ENCODE measurements at places on chromosomes 4 and X.
A peak's percentile ranks its signal among the peaks of the same experiment; 100 is the strongest.

- peak overlapping the region; percentile 49 for H3K27ac ChIP-seq
- H3K4me1 ChIP-seq: peaks cover 20% of the 10 kb centered on the region
- no peak for DNase-seq
- H3K27me3 ChIP-seq: no peaks in the 10 kb centered on the region
- H3K4me3 ChIP-seq: peak overlapping the region; percentile 14
These were observed 201.0 kb downstream of the MAB21L2 start for GRCh38 chr4:150782921-150783320.

- peaks cover 33% of the 10 kb centered on the region for H3K36me3 ChIP-seq
- H3K4me1 ChIP-seq: peaks cover 11% of the 10 kb centered on the region
- no peak overlapping the region for H3K4me3 ChIP-seq
These were observed 10.6 kb upstream of the IRAK1 start for GRCh38 chrX:154030266-154030665.

- peak within 1 kb of the TSS; percentile 54 for H3K4me3 ChIP-seq
- H3K27me3 ChIP-seq: no peaks in the 10 kb centered on the region
- no peak for DNase-seq
- H3K27ac ChIP-seq: no peak within 1 kb of the TSS
- no peaks in the 10 kb centered on the region for H3K36me3 ChIP-seq
These were observed at the start of gene TMEM150C for GRCh38 chr4:82561786-82562563. Gene TMEM150C (minus strand): TSS chr4:82561988. CDS start chr4:82504657, 57,331 bp downstream.

- no peak overlapping the region for H3K27ac ChIP-seq
- DNase-seq: no peak
These were observed 62.5 kb upstream of the MND1 start for GRCh38 chr4:153282023-153282422.

- H3K27me3 ChIP-seq: no peaks in the 10 kb centered on the region
- DNase-seq: no peak
- H3K27ac ChIP-seq: no peak overlapping the region
- H3K4me1 ChIP-seq: no peaks in the 10 kb centered on the region
- H3K36me3 ChIP-seq: no peaks in the 10 kb centered on the region
These were observed 163.6 kb upstream of the PLAC1 start for GRCh38 chrX:134821901-134822300.

DNA sequence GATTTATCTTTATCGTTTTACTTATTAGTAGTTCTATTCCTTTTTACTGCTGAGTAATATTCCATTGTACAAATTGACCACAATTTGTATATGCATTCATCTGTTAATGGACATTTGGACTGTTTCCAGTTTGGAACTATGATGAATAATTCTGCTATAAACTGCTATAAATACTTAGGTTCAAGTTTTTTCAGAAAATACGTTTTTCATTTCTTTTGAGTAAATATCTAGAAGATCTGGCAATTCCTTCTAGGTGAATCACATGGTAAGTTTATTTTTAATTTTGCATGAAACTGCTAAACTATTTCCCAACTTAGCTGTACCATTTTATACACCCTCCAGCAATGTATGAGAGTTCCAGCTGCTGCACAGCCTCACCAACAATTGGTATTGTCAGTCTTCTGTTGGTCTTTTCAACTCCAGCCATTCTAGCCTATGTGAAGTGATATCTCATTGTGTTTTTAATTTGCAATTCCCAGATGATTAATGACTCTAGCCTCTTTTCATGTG lies 22.2 kb downstream of the LIN54 start:
- no peaks in the 10 kb centered on the region for H3K4me1 ChIP-seq
- no peak for DNase-seq
- H3K36me3 ChIP-seq: peaks cover 11% of the 10 kb centered on the region
- H3K27me3 ChIP-seq: no peaks in the 10 kb centered on the region

GRCh38 chrX:39677585-39677977 lies 420.2 kb downstream of the BCOR start:
- H3K4me1 ChIP-seq: no peaks in the 10 kb centered on the region
- H3K36me3 ChIP-seq: no peaks in the 10 kb centered on the region
- H3K4me3 ChIP-seq: no peak overlapping the region
- no peaks in the 10 kb centered on the region for H3K27me3 ChIP-seq
- DNase-seq: no peak

DNA sequence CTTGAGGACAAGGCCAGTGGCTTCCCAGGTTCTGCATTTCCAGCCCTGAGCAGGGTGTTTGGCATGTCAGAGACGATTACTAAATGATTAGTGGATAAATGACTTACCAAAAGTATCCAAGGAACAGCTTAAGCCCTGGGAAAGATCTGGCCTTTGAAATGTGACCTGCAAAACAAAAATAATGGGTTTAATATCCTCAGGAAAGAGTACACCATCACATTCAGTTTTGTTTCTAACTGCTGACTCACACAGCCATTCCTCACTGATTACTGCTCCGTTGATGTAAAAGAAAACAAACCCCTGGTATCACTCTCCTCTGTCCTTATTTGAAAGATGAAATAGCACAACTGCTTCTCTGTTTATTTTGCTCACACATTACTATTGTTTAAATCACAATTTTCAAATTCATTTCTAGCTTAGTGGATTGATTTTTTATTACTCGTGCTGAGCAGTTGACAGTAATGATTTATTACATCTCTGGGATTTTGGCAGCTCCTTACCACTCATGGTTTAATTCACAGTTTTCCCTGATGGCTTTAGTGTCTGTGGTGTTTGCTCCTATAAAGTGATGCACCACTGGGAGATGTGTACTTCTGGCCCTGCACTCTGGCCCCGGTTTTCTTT lies 117.0 kb downstream of the CBLL2 start:
- H3K27me3 ChIP-seq: no peaks in the 10 kb centered on the region
- H3K27ac ChIP-seq: no peak overlapping the region
- H3K4me1 ChIP-seq: no peaks in the 10 kb centered on the region
- H3K36me3 ChIP-seq: no peaks in the 10 kb centered on the region

DNA sequence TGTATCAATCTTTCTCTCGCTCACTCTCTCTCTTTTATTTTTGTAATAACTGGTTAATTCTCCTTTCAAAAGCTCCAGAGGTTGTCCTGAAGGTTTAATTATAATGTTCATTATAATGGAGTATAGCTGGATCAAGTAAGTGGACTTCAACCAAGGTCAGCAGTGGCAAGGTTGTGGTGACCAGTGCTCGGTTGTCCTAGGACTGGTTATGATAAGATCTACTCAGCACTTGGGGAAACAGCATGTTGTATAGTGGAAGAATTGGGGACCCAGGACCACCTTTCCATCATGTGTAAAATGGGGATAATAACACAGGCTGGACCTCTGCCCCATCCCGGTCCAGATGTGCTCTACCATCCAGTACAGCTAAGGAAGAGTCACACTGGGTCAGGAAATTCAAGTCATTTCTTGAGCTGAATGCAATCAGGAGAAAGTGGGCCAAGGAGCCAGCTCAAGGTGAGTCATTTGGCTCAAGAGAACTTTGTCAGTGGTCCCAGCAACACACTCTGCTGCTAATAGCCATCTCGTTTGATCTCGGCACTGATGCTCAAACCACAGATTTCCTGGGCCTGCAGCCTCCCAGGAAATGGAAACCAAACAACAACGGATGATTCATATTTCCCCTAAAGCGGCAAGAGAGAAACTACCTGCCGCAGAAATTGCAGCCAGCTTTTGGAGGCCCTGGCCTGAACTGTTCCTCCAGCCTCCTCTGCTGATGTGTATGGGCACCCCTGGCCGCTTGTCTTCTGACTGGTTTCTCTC lies 123.6 kb upstream of the RBPJ start:
- no peak overlapping the region for H3K4me3 ChIP-seq
- no peaks in the 10 kb centered on the region for H3K4me1 ChIP-seq
- H3K27me3 ChIP-seq: peaks cover 8% of the 10 kb centered on the region
- DNase-seq: no peak
- H3K27ac ChIP-seq: no peak overlapping the region

GRCh38 chrX:109927663-109928273 lies 75.1 kb upstream of the TMEM164 start:
- H3K27me3 ChIP-seq: no peaks in the 10 kb centered on the region
- H3K4me1 ChIP-seq: no peaks in the 10 kb centered on the region
- DNase-seq: no peak
- no peaks in the 10 kb centered on the region for H3K36me3 ChIP-seq
- H3K4me3 ChIP-seq: no peak overlapping the region

DNA sequence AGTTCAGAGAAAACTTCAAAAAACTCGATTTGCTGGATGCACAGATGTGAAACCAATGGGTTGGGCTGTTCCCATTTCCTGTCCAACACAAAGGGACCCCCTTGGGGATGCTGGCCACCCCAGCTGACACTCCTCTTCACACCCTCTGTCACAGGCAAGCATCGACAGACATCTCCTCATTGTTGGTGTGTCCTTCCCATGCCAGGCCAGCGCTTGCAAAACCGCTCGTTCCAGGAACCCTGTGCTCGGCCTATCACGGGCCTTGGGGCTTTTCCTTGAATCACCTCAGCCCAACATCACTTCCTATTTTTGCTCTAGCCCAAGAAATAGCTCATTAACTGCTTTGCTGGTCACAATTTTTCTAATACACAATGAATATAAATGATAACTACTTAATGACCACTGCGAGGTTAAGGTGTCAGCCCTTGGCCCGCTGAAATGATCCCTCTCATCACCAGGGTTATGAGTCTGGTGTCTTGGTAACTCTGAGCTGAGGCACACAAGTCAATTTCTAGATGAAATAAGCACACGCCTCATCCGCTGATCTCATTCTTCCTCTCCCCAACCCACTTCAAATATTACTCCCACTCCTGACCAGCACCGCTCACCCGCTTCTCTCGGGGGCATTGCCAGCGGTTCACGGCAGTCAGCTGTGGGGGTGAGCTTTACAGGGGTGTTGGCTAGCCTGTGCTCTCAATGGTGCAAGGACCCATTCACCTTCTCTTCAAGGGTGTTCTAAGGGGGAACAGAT lies 32.3 kb downstream of the BCOR start:
- no peak overlapping the region for H3K27ac ChIP-seq
- no peaks in the 10 kb centered on the region for H3K27me3 ChIP-seq
- no peaks in the 10 kb centered on the region for H3K4me1 ChIP-seq
- DNase-seq: no peak
- peaks cover 68% of the 10 kb centered on the region for H3K36me3 ChIP-seq
- no peak overlapping the region for H3K4me3 ChIP-seq

- no peak overlapping the region for H3K4me3 ChIP-seq
- H3K36me3 ChIP-seq: no peaks in the 10 kb centered on the region
- DNase-seq: no peak
- H3K27me3 ChIP-seq: no peaks in the 10 kb centered on the region
- no peak overlapping the region for H3K27ac ChIP-seq
These were observed 91.9 kb downstream of the SEL1L3 start for GRCh38 chr4:25770847-25771246.

DNA sequence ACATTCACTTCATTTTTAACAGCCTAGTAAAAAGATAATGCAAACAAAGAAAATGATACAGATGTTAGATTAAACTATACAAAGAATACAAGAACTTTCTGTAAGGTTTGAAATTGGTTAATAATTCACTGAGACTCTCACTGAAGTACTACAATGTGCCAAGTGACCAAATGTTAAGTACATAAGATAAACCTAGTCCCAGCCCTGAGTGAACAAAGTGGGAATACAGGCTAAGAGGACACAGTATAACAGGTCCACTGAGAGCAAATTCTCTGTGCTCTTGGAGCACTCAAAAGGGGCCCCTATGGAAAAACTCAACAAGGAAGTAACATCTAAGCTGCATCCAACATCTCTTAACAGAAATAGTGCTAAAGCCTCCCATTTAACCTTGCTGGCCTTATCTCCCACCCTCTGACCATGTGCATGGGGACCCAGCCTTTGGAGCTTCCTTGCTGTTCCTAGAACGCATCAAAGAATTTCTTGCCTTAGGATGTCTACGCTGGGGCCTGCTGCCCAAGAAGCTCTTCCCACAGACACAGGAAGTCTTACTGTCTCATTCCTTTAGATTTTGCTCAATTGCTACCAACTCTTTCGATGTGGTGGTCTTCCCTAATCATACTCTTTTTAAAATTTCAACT lies 113.4 kb downstream of the ZAR1 start:
- H3K27ac ChIP-seq: no peak overlapping the region
- H3K36me3 ChIP-seq: peaks cover 25% of the 10 kb centered on the region
- no peak overlapping the region for H3K4me3 ChIP-seq
- no peak for DNase-seq

DNA sequence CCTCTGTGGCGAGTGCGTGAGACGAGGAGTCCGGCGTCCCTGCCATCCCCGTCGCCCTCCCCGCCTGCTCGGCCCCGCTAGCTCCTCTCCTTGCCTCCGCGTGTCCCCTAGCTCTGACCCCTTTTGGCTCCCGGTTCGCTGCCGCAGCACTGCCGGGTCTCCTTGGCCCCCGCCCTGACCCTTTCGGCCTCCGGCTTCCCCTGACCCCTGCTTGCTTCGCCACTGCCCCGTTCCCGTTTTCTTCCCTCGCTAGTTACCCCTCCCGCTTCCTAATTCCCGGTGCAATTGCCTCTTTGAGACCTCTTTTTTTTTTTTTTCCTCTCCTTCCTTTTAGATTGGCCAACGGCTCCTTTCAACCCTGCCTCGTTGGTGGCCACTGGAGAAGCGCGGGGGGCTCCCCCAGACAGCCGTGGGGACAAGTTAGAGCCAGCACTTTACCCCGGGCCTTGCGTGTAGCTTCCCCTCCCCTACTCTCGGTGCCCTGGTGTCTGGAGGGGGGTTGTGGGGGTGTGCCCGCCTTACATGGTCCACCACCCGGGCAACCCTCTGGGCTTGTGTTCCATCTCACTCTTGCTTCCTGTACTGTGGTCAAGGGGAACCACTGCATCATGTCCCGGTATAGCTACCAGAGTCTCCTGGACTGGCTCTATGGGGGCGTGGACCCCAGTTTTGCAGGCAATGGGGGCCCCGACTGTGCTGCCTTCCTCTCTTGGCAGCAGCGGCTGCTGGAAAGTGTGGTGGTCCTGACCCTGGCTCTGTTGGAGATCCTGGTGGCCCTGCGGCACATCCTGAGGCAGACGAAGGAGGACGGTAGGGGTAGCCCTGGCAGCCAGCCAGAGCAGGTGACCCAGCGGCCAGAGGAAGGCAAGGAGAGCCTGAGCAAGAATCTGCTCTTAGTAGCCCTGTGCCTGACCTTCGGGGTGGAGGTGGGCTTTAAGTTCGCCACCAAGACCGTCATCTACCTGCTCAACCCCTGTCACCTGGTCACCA lies 548 bp downstream of the TMEM164 start:
- H3K4me1 ChIP-seq: peaks cover 6% of the 10 kb centered on the region
- DNase-seq: no peak
- no peaks in the 10 kb centered on the region for H3K27me3 ChIP-seq
- H3K36me3 ChIP-seq: no peaks in the 10 kb centered on the region

- H3K4me1 ChIP-seq: no peaks in the 10 kb centered on the region
- H3K27ac ChIP-seq: no peak overlapping the region
- no peaks in the 10 kb centered on the region for H3K36me3 ChIP-seq
- no peak overlapping the region for H3K4me3 ChIP-seq
- no peak for DNase-seq
- H3K27me3 ChIP-seq: no peaks in the 10 kb centered on the region
These were observed 4.0 kb downstream of the GPR50 start for GRCh38 chrX:151180400-151180799.

Measured in tibial artery (tissue), 4 donors.